Stimulated activated CD8-positive, alpha-beta memory T cell treated with anti-CD3 and anti-CD28 coated beads, Interleukin-7, amount 100 ng/mL, for 24 hours (primary cell): ENCODE measurements at places on chromosomes 7 and 10.

DNA sequence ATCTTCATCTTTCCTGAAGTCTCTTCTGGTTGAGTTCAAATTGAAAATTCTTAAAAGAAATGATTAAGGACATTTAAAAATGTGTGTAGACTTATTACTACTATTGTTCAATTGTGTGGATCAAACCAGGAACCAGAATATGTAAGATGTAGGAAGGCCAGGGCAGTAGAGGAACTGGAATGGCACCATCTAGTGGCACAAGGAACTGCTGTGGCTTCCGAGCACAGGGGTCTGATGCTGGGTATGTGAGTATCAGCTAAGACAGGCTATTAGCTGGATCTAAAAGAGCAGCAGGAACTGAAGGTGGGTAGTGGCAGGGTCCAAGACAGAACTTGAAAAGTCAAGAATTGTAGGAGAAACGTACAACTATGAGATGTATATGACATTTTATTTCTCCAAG, 247.3 kb downstream of the SEMA3A start:
- no peak for DNase-seq

- DNase-seq, result peak; percentile 85
These were observed 5.2 kb upstream of the CAMK2G start for GRCh38 chr10:73879296-73880173.

DNA sequence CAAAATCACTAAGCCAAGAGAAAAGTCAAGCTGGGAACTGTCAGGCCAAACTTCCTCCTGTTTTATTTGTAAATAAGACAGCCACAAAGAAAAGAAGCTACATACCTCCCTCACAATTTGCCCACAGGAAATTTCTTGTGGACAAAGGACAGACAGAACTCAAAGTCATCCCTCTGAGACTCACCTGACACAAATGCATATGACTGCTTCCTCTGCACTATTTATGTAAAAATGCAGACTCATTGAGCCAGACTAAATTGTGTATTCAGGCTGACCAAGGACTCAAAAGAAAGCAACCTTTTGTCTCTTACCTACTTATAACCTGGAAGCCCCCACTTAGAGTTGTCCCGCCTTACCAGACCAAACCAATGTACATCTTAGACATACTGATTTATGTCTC, 11.8 kb downstream of the TOMM7 start:
- DNase-seq, result no peak

GRCh38 chr10:86058964-86059363, 307.6 kb downstream of the GRID1 start:
- DNase-seq, result no peak

DNA sequence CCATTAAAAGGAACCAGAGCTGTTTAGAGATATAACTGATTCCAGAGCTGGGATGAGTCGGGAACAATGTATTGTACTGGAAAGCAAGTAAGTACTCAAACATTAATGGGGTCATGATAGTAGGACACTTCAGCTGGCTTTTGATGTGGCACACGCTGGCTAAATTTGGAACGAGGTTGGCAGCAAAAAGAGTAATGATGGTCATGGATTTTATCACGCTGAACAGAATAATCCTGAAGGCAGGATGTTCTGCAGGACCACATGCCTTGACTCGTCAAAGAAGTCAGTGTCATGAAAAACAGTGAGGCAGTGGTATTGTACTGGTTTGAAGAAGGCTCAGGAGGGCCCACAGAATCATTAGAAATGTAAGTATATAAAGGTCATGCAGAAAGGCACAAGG, 220.3 kb downstream of the SNX13 start:
- DNase-seq, result no peak

DNA sequence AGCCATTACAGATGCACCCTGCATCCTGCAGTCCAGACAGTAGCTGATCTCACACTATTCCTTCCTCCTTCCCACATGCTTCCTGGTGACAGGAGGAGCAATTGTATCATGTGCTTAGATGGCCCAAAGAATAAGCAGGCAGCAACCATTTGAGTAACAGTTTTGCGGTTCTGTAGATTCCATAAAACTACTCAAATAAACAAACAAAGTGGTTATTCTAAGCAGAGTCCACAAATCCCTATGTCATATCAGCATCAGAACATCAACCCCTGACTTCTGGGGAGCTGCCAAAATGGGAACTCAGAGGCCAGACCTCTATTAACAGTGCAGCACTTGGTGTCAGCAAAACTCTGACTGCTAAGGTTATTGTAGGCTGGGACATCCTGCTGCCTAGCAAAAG, 226.0 kb downstream of the SORCS1 start:
- no peak for DNase-seq

- no peak for DNase-seq
These were observed 4.5 kb upstream of the EEPD1 start for GRCh38 chr7:36148422-36149065.

DNA sequence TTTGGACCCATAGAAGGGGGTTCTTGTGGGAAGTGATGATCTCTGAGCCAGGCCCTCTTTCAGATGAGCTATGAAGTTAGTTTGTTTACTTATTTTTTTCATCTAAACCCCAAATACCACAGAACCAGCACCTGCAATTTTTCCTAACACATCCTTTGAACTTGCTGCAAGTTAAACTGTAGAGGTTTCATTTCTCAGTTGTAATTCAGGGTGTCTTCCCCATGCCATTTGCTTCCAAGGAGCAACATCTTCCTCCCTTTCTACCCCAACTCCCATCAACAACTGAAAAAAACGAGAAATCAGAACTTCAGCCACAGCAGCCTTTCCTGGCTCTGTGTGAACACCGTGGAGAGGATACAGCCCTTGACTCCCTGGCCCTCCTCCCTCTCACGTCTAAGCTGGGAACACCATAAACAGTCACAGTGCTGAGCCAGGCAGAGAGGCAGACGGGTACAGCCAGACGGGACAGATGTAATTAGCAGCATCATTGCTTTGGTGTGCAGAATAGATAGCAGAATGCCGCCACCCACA, 63.6 kb downstream of the RGS10 start:
- DNase-seq, result no peak

GRCh38 chr7:98294798-98295382, 13.4 kb downstream of the BRI3 start:
- DNase-seq, result no peak

DNA sequence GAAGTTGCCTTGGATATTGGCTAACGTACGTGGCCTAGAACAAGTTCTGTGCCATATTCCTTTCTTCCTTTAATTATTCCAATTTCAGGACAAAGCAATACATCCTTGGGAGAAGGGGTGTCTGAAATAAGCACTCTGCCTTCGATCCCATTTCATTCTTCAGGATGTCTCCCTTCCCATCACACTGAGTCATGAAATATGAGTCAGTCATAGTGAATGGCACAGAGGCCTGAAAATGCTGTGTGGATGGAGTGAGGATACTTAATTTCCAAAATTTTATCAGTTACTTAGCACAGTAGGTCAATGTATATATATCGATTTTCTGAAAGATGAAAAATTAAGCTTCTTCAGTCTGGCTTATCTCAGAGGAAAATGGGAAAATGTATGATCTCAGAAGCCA, 19.5 kb downstream of the EVX1 start:
- no peak for DNase-seq

GRCh38 chr7:30322271-30323005, 38.0 kb downstream of the ZNRF2 start:
- DNase-seq, result no peak

GRCh38 chr10:28592953-28593352, 60.0 kb downstream of the WAC start:
- DNase-seq, result no peak

GRCh38 chr10:115953281-115953680, 319.7 kb downstream of the GFRA1 start:
- no peak for DNase-seq

DNA sequence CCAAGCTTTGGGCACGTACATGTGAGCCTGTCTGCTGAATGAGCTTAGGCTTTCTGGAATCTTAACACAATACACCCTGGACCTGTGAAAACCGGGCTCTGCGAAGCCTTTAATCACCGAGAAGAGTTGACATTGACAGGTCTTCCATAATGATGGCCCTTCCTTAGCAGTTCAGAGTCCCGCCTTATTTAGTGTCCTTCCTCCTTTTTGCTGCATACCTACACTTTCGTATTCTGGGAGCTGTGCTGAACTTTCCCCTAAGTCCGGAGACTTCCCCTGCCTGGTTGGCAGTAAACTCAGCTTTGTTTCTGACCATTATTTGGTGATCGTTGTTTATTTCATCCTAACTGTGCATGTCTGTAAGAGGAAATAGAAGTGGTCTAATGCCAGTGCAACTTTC, 212.0 kb downstream of the CAMK1D start:
- DNase-seq, result no peak

DNA sequence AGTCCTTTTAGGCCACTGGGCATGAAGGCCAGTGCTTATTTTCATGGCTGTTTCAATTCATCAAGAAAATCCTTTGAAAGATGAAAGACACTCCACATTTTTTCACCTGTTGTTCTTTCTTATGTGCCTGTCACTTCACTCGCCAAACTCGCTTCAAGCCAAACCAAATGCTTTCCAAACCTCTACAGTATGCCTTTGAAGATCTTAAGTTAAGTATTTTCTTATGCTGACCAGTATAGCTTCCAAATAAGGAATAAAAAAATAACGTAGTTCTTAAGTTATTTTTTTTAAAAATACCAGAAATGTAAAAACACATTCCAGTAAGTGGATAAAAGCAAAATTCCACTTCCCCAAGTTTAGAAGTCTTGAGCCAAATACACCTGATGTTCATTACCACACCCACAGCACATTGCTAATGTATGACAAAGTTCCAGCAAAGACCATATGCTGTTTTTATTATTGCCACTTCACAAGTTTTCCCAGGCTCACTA, 186.1 kb downstream of the MTERF1 start:
- DNase-seq, result no peak

GRCh38 chr10:101817337-101818118, 716 bp downstream of the OGA start:
- no peak for DNase-seq

- DNase-seq, result no peak
These were observed 26.9 kb downstream of the IL2RA start for GRCh38 chr10:6035101-6035834.

DNA sequence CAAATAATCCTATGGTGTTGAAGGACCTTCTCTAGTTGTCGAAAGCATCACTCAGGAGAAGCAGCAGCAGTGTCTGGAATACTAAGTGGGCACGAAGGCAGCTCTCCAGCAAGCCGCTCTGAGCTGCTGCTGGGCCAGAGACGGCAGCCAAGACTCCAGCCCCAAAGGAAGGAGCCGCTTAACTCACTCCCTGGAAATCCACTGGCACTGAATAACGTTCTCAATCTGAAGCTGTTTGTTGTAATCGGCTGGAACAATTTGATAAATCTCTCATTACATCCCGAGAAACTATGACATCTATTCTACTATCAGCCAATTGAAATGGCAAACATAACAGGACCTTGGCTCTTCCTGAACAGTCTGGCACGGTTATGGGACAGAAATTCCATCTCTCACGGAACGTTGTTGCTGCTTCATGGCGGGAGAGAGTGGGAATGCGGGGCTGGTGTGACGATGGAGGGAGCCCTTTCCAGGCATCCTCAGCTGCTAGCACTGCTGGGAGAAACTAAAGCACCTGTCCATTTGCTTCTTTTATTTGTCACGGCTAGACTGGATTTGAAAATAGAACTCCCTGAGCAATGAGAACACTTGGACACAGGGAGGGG, 331.5 kb upstream of the RNF32 start:
- DNase-seq, result no peak

- DNase-seq, result no peak
These were observed 312.0 kb downstream of the DPP6 start for GRCh38 chr7:154364170-154364569.

DNA sequence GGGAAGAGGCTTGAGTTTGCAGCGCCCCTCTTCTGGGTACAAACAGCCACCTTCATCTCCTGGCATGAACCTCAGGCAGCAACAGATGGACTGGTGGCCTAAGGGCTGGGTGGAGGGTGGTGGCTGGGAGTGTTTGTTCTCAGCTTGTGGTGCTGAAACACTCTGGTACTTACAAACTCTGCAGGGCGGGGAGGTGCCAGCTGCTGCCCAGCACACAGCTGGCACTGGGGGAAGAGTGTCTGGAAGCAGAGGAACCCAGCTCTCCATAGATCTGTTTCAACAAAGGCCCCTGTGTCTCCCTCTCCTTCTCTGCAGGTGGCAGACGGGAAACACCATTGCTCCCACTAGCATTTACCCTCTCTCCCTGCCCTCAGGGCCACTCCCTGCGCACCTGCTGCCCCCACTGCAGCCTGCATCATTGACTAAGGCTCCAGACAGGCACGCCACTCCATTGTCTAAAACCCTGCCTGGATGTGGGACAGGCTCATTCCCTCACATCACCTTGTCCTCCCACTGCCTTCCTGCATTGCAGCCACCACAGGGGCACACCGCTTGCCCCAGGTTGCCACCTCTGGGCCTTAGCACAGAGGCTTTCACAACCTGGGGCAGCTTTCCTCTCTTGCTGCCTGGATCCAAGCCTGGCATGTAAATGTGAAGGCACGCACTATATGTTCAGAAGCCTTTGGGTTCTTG, 6.5 kb downstream of the ARHGAP22 start:
- no peak for DNase-seq

- no peak for DNase-seq
These were observed 84.2 kb upstream of the STEAP1B start for GRCh38 chr7:22584179-22584578.

GRCh38 chr7:24932815-24933214, 47.2 kb downstream of the OSBPL3 start:
- no peak for DNase-seq

- DNase-seq, result no peak
These were observed 355.8 kb downstream of the RPS24 start for GRCh38 chr10:78389419-78389818.

- DNase-seq, result no peak
These were observed 90.5 kb downstream of the EXOC6 start for GRCh38 chr10:92938841-92939240.

- no peak for DNase-seq
These were observed 6.1 kb downstream of the RASSF4 start for GRCh38 chr10:44965651-44966097.

DNA sequence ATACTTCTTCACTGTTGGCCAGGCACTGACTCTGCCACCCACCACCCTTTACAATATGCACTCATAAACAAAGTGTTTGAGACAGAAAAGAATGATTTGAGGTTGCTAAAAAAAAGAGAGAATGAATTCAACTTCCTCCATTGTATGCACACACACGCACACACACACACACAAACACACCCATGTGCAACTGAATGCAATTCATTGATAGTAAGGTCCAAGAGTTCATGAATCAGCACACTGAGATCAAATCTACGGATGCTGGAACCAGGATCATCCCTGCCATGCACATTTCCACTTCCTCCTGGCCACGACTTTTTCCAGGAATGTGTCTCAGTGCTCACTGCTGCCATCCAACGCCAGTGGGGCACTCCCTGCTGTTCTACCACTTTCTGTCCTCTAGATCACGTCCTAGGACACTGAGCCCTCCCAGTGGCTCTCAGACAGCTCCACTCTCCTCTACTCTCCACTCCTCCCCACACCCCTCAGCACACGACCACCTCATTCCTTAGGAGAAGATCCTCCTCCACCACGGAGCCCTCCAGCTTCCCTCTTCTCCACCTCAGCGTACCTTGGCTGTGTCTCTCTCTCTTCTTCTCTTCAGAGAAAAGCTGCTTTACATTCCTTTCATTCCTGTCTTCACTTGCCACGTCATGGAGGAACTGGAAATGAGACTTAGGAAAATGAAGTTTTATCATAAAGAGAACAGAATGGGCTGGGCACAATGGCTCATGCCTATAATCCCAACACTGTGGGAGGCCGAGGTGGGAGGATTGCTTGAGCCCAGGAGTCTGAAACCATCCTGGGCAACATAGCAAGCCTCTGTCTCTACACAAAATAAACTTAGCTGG, 12.0 kb upstream of the TMEM213 start:
- no peak for DNase-seq

GRCh38 chr7:121578669-121579068, 182.6 kb upstream of the FAM3C start:
- no peak for DNase-seq
